CD4-positive, CD25-positive, alpha-beta regulatory T cell (primary cell): ENCODE measurements at places on chromosomes 1 and 21.

DNA sequence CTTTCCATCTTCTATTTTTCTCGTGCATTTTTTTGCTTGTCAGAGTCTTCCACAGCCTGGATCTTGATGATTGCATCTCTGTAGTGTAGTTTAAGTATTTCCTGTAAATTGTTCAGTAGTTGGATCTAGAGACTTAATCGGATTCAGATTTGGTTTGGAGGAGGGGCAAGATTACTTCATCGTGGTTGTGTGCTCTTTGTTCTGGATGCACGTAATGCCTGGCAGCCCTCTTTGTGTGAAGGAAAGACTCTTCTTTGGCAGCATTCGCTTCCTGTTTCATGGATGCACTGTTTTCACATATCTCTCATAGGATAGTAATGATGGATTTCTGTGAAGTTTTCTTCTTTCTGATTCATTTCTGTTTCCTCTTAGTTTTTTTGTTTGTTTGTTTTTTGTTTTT, 14.2 kb downstream of the SEMA4A start:
- DNase-seq: no peak

DNA sequence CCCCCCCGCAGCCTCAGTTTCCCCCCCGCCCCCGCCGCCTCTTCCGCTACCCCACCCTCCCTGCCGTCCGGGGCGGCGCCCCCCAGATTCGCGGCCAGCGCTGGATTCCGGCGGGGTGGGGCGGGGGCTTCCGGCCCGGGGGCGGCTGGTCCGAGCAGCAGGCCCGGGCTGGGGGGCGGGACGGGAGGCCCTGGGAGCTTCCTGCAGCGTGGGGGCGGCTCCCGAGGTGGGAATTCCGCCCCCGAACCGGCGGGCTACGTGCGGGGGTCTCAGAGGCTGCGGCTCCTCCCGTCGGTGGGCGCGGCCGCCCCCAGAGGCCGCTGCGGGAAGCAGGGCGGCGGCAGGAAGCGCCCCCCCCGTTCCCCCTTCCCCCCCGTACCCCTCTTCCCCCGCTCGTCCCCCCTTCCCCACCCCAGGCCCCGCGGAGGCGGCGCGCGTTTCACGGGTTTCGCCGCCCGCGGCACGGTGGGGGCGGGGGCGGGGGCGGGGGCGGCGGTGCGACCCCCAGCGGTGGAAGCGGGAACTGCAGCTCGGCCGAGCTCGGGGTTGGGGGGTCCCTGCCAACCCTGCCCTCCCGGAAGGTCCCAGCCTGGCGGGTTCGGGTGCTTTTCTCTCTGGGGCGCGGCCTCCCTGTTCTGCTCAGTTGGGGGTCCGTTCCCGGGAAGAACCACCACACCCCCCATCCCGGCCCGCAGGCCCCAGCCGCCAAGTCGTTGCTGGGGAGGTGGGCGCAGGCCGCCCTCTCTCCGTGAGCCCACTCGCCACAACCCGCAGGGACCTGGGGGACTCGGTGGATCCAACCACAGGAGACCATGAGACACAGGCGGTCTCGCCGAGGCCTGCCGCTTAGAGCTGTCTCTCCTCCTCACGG, 76.3 kb downstream of the MORN1 start:
- peak; percentile 68 for DNase-seq

GRCh38 chr1:91120936-91121335, 99.1 kb upstream of the ZNF644 start:
- DNase-seq: no peak

DNA sequence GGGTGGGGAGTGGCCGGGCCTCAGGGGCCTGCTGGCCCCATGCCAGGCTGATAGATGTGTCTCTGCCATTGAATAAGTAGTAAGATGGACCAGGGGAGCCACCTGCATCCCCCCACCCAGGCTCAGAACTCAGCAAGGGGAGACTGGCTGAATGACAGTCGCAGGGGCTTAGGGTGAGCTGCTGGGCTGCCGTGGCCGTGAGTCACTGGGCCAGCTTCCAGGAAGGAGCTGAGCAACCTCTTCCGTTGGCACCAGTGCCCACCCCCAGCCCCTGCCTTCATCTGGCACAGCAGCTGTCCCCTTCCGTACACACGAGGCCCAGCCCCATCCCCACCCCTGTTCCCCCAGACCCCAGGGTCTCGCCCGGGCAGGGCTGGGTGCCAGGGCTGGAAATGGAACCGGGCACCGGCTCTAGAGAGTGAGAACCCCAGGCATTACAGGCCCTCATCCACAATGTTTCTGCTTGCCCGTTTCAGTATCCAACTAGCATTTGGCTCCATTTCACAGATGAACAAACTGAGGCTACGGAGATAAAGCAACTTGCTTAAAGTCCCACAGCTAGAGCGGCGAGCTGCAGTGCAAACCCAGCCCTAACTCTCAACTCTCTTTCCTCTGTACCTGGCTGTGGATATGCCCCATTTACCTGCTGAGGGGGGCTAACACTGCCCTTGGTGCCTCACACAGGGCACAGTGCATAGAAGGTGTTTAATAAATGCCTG, 10.2 kb downstream of the WNT4 start:
- no peak for DNase-seq

GRCh38 chr1:175343945-175344344, 151.4 kb upstream of the KIAA0040 start:
- DNase-seq: no peak

- DNase-seq: no peak
Measured at GRCh38 chr1:189787201-189787600, 690.5 kb downstream of the BRINP3 start.

DNA sequence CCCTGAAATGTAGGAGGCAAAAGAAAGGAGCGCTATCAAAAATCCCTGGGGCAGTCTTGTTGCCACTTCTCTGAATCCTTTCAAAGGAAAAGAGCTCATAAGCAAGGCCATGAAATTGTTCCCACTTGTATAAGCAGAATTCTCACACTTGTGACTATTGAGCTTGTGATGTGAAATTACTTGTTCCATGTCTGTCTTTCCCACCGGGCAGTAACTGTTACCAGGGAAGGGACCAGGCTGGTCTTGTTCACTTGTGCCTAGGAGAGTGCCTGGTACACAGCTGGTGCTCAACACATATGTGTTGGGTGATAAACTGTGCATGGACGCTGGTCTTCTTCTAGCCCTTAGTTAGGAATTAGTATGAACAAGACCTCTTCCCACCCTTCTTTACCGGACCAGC, 150.6 kb downstream of the CDC7 start:
- DNase-seq: no peak

GRCh38 chr1:24391882-24392603, 21.5 kb downstream of the STPG1 start:
- peak; percentile 60 for DNase-seq

DNA sequence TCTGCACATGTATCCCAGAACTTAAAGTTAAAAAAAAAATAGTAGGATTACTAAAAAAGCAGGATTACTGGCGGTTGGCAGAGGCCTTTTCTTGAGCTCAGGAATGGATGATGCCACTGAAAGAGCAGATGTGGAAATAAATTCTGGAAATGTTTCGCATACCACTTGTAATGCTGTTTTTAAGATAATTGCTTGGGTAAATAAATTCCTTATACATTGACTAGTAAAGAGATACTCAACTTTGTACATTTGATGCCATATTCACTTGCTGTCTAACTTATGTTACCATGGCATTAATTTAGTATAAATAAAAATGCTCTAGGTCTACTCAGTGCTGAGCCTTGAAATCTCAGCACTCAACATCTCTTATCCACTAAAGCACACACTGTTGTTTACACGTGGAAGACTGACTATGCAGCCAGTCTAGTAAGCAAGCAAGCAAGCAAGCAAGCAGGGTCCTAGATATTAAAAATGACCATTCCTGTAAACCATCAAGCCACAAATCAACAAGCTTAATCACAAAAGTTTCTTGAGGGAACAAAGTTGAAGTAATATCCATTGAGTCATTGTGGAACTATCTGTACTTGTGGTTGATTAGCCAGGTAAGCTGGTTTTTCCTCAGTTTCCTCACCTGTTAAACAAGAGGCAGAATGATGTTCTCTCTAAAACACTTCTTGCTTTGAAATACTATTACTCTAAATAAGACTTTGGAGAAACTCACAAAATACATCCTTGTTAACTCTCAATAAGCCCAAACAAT, 1.7 kb upstream of the RASAL2 start:
- no peak for DNase-seq

GRCh38 chr1:145545055-145545454, 62.7 kb upstream of the GPR89A start:
- no peak for DNase-seq
